ENCODE measurements at places on chromosomes 3 and 15.

GRCh38 chr3:77169823-77170222 lies 129.9 kb downstream of the ROBO2 start:
- no peak for DNase-seq

DNA sequence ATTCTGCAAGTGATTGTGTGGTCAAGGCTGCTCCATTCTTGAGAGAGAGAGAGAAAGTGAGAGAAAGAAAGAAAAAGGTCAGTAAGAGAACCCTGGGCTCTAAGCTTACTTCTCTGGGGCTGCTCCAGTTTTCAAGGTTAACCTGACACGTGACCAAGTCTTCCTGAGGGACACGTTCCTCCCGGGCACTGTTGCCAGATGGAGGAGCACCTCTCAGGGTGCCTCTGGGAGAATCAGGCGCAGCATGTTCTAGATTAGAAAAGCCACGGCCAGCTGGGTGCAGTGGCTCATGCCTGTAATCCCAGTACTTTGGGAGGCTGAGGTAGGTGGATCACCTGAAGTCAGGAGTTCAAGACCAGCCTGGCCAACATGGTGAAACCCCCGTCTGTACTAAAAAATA lies 60.8 kb downstream of the ITGA11 start:
- no peak for DNase-seq

GRCh38 chr3:163218336-163218735 lies 1721.7 kb downstream of the OTOL1 start:
- no peak for DNase-seq

GRCh38 chr15:45892182-45892581 lies 257.4 kb downstream of the SQOR start:
- peak; percentile 48 for DNase-seq

DNA sequence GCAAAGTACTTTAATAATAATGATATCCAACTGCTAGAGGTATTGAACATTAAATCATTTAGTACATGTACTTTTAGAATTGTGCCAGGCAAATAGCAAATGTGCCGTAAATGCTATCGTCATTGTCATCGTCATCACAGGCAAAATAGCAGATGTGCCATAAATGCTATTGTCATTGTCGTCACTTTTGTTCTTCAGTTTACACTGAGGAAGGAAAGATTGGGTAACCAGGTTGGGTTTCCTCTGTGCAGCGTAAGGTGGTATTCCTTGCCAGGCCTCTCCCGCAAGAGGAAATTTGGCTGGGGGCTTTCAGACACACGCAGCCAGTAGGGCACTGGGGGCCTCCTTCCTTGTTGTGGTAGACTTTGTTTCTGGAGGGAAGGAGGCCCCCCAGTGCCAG lies 26.4 kb downstream of the ABHD17C start:
- DNase-seq = no peak

GRCh38 chr3:15083252-15083651 lies 15.7 kb downstream of the RBSN start:
- DNase-seq = no peak

- DNase-seq = no peak
Measured at GRCh38 chr3:101177577-101177976, 142.8 kb downstream of the IMPG2 start.

GRCh38 chr3:123412811-123413604 lies 35.9 kb downstream of the ADCY5 start:
- DNase-seq = no peak

DNA sequence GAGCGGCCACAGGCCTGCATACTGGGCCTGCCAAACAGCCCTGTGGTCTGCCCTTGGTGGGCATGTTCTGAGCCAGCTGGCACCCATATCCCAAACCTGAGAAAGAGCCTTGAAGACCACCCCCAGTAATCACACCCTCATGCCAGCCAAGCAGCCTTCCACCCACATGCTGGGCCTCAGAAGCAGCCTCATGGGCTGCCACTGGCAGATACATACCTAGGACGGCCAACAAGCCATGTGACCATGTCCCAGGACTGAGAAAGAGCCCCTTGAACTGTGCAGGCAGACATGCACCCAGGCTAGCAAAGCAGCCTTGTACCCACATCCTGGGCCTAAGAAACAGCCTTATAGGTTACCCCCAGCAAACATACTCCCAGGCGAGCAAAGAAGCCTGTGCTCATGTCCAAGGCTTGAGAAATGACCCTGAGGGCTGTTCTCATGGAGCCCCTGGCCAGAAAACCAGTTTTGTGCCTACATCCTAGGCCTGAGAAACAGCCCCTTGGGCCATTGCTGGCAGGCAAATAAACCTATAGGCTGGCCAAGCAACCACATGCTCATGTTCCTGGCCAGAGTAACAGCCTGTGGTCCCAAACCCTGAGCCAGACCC lies 24.9 kb downstream of the TUBGCP5 start:
- no peak for DNase-seq

- no peak for DNase-seq
Measured at GRCh38 chr3:42799376-42799775, 4.9 kb downstream of the HIGD1A start.

- peak; percentile 92 for DNase-seq
Measured at GRCh38 chr15:67024314-67024997, 40.9 kb upstream of the SMAD3 start.

GRCh38 chr3:194058189-194058571 lies 77.8 kb upstream of the HES1 start:
- peak; percentile 58 for DNase-seq

DNA sequence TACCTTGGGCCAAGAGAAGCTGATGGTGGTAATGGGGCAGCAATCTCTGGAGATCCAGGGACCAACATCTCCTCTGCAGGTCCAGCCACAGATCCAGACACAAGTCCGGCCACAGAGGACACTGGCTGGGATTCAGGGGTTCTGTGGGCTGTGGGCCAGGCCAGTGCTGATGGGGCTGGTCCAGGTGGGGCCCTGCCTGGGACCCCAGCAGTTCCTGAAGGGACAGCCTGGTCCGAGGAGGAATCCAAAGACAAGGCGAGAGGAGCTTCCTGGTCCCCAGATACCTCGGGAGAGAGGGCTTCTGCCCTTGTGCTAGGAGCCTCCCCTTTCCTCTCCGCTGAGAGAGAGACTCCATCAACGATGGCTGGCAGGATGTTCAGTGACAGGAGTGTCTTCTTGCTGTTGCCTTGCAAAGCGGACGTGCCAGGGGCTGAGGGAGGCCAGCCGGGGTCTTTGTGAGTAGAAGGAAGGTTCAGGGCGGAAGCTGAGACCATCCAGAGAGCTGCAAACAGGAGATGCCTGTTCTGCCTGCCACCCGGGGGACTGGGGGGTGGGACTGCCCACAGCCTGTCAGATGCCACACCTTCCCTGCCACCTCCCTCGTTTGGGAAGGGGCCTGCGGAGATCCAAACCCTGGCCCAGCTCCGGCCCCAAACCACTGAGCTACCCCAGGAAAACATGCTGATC lies 24.5 kb upstream of the GOLGA6C start:
- no peak for DNase-seq

- DNase-seq = no peak
Measured at GRCh38 chr3:67377299-67377698, 277.1 kb downstream of the SUCLG2 start.

Measured in bronchial epithelial cell (primary cell).